ENCODE measurements at places on chromosomes 12 and 14.

- no peak for DNase-seq
These were observed 1097.7 kb downstream of the TMTC2 start for GRCh38 chr12:83784298-83784890.

- no peak for DNase-seq
These were observed 131.2 kb downstream of the NUBPL start for GRCh38 chr14:31692376-31692781.

DNA sequence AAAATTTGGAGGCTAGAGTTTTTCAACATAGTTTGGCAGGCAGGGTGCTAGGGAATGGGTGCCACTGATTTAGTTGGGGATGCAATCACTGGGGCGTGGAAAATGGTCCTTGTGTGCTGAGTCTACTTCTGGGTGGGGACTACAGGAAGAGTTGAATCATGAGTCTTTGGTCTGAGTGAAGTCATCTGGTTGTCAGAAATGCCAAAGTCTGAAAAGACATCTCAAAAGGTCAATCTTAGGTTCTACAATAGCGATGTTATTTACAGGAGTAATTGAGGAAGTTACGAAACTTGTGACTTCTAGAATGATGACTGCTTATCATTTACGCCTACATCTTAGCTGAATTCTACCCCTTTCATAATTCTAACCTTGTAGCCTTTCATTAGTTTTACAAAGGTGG, 209.1 kb downstream of the NUBPL start:
- peak; percentile 18 for DNase-seq

DNA sequence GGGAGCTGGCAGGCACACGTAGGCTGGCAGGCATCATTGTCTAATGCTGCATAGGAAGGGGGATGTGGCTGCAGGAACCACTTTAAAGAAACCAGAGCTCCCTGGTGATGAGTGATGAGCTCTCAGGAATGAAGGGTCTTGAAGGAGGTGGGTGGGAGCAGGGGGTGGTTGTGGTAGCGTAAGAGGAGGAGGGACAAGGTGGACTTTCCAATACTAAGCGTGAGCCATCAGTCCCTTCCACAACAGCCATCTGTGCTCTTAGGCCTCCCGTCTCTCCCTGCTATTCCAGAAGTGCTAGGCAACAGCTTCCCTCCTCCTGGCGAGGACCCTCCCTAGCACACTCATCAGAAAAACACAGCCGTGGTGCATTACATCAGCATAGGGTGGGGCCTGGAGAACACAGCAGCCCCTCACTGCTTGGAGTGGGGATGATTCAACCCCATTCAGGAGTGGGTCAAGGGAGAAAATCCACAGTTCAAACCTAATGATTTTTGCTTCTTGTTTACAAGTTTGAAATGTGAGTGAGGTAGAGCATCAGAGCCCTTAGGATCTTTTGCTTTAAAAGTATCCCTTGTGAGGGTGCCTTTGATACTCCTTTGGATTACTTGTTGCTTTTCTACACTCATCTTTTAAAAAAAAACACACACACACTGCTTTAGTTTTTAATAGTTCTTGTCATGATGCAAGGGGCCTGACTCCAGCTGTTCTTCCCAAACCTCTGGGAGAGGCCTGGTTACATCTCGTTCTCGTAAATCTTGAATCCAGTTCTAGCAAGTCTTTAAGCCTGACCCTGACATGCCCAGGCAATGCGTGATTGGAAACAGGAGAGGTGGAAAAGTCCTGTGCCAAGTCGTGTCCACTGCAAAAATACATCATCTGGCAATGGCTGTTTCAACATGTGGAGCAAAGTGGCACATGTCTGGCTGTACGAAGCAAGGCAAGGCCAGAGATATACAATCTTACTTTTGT, 356.4 kb upstream of the DDHD1 start:
- DNase-seq = no peak

DNA sequence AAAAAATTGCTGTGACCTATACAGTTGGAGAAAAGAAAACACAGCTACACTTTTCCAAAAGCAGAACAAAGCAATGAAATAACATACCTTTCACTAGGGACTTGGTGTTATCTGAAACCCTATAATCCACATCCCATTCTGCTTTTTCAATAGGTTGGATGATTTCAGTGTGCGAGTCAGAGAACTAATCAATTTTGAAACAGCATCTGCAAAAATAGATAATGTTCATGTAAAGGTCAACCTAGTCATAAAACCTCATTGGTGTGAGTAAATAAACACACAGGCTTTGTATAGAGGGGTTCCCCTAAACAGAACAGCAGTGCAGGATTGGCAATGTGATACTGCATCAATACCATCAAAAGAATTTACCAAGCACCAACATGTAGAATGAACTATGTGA, 173.0 kb upstream of the G2E3 start:
- DNase-seq = no peak

- no peak for DNase-seq
These were observed 8.1 kb downstream of the CIT start for GRCh38 chr12:119868992-119869391.

GRCh38 chr12:84046859-84047258, 865.7 kb downstream of the SLC6A15 start:
- no peak for DNase-seq

GRCh38 chr14:104746071-104746545, 6.8 kb upstream of the SIVA1 start:
- DNase-seq = no peak

DNA sequence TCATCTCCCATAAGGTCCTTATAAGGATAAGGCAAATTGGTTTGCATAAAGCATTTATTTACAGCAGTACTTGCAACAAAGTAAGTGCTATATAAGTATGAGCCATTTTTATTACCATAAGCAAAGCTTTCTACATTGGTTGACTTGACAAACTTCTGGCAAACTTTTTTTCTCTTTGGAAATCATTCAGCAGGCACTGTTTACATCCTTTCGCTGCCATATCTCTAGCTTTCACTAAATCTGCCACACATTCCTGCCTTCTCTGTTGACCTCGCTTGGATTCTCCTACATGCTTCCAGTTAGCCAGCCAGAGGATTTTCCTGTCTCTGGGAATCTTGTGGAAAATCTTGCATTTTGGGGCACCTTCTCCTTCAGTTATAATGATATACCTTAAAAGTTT, 21.8 kb upstream of the HDAC7 start:
- DNase-seq = no peak

GRCh38 chr14:62734831-62735230, 310.4 kb downstream of the KCNH5 start:
- no peak for DNase-seq

- DNase-seq = no peak
These were observed 46.5 kb upstream of the ABCC9 start for GRCh38 chr12:21987755-21988154.

DNA sequence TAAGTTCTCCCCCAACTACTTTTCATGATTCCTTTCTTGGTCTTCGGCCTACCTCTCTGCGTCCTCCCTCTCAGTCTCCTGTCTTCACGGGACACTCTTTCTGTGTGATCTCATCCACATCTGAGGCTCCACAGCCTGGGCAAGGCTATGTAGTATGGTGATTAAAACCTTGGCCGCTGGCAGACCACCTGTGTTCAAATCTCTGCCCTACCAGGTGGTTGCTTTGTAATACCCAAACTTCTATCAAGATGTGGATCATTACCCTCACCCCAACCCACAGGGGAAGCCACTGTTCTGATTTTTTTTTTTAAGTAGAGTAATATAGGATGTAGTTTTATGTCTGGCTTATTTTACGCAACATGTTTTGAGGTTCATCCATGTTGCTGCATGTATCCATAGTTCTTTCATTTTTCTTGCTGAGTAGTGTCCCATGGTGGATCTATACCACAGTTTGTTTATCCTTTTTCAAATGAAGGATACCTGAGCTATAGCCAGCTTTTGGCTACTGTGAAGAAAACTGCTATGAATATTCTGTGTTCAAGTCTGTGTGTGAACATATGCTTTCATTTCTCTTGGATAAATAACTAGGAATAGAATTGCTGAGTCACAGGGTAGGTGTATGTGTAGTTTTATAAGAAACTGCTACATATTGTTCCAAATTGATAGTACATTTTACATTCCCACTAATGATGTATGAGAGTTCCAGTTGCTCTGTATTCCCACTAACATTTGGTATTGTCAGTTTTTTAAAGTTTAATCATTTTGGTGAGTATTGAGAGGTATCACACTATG, 8.3 kb upstream of the STAT6 start:
- no peak for DNase-seq

- DNase-seq = no peak
These were observed 67.0 kb upstream of the MAX start for GRCh38 chr14:65169351-65169750.

GRCh38 chr12:111448266-111448830, 42.6 kb downstream of the SH2B3 start:
- DNase-seq = no peak

Data from KBM-7 (cell line).